Psoas muscle (tissue), 8 donors: ENCODE measurements at places on chromosomes 2 and 18. TPM values are rescaled to one million over a fixed set of nuclear protein-coding genes. Genes with fewer than 3 reads are reported as not detected.

Gene GALNT3
- total RNA-seq, result 0.69 TPM

DNA sequence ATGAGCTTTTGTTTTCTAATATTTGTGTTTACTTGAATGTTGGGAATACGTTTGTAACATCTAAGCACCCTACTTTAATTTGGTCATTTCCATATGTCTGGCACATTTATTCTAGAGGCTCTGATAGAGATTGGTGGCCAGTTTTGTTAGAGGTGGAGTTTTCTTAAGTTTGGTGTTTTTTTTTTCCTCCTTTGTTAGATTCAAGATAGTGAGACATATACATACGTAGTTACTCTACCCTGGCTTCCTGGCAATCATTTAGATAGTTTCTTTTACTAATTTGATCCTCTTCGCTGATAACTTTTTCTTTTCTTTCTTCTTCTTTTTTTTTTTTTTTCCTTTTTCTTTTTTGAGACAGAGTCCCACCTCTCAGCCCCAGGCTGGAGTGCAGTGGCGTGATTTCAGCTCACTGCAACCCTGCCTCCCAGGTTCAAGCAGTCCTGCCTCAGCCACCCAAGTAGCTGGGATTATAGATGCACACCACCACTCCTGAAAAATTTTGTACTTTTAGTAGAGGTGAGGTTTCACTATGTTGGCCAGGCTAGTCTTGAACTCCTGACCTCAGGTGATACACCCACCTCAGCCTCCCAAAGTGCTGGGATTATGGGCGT lies 26.6 kb downstream of the SMCHD1 start:
- H3K36me3 ChIP-seq, result no peaks in the 10 kb centered on the region
- no peak overlapping the region for H3K4me3 ChIP-seq
- DNase-seq, result no peak
- H3K27me3 ChIP-seq, result no peaks in the 10 kb centered on the region
- no peak overlapping the region for H3K27ac ChIP-seq

DNA sequence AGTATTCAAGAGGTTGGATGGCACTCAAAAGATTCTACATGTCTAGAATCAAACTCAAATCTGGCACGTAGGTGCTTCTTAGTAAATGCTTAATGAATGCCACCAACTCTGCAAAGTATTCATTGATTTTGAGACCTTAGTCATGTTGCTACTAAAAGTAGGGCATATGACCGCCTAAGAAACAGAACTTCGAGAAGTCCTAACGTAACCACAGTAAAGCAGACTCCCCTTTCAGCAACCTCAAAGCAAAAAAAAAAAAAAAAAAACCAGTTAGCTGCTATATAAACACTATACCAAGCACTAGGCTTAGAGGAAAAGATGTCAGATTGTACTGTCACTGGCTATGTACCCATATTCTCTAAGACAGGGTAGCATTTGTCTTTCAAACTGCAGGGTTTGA lies 33.9 kb downstream of the PTCD3 start:
- peaks cover 100% of the 10 kb centered on the region for H3K36me3 ChIP-seq
- no peak for DNase-seq
- no peaks in the 10 kb centered on the region for H3K4me1 ChIP-seq
- H3K27me3 ChIP-seq, result no peaks in the 10 kb centered on the region
- H3K27ac ChIP-seq, result peak overlapping the region; percentile 2

Gene HSBP1L1
- 2.5 TPM for total RNA-seq

DNA sequence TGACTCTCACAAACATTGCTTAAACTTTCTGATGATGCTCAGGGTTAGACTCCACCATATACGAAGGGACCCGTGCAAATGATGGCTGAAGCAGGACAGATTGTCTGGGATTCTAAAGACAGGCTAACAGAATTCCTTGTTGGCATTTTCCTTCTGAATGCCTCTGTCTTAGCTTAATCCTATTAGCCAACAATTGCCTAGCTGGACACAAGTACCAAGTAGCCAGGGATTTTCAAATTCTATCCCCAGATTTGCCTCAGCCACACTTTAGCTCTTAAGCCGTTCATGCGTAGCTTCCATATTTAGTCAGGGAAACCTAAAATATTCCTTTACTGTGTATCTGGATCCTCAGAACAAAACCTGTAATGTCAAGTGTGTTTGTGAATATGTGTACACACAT lies 40.0 kb downstream of the COL4A3 start:
- no peak for DNase-seq
- H3K4me3 ChIP-seq, result no peak overlapping the region
- H3K27ac ChIP-seq, result no peak overlapping the region
- H3K27me3 ChIP-seq, result no peaks in the 10 kb centered on the region
- no peaks in the 10 kb centered on the region for H3K36me3 ChIP-seq

Gene MEMO1
- total RNA-seq, result 64.3 TPM

DNA sequence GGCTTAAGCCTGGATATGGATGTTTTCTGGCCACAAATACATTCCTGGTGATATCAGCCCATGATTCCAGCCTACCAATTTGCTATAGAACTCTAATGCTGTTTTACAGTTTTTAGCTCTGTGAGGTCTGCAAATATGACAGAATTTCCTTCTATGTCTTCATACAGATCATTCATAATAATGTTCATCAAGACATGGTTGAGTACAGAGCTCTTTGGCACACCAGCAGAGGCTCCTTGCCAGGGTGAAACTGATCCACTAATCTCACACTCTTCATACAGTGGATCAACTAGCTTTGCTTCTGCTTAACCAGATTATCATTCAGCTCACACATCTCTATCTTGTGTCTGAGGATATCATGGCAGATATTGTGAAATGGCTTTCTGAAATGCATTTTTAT lies 672.1 kb downstream of the STK39 start:
- H3K36me3 ChIP-seq, result no peaks in the 10 kb centered on the region
- no peaks in the 10 kb centered on the region for H3K27me3 ChIP-seq
- no peaks in the 10 kb centered on the region for H3K4me1 ChIP-seq

Gene RND3
- total RNA-seq, result 21.0 TPM

DNA sequence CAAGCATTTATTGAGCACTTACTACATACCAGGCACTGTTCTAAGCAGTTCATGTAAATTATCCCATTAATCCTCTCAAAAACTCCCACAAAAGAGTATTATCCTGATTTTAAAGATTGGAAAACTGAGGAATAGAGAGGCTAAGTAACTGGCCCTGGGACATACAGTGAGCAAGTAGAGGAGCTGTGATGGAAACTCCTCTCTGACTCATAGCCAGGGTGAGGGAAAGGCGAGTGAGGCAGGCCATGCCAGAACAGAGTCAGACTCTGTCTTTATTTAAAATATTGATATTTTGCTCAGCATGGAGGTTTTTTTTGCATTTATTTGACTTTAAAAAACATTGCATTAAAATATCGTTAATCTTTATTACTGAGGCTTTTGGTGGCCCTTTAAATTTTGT lies 208.0 kb downstream of the LOXHD1 start:
- H3K4me1 ChIP-seq, result no peaks in the 10 kb centered on the region
- H3K4me3 ChIP-seq, result no peak overlapping the region
- H3K27ac ChIP-seq, result no peak overlapping the region
- no peak for DNase-seq
- H3K27me3 ChIP-seq, result no peaks in the 10 kb centered on the region
- H3K36me3 ChIP-seq, result peaks cover 4% of the 10 kb centered on the region

DNA sequence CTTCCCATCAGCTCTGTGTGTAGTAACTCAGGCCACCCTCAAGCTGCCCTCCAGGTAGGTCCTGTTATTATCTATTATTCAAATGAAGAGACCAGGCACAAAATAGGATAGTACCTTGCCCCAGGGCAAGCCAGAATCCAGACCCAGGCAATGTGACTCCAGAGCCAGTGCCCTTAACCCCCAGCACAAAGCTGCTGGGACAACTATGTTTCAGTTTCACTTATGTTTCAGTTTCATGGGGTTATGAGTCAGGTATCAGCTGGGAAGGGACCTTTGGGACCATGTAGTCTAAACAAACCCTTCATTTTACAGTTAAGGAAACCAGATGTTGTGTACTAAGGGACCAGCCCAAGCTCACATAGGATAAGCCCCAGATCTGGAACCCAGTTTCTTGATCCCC lies 10.0 kb downstream of the HK2 start:
- peak overlapping the region; percentile 86 for H3K27ac ChIP-seq
- H3K27me3 ChIP-seq, result no peaks in the 10 kb centered on the region
- H3K36me3 ChIP-seq, result peaks cover 5% of the 10 kb centered on the region
- no peak for DNase-seq
- H3K4me3 ChIP-seq, result no peak overlapping the region

DNA sequence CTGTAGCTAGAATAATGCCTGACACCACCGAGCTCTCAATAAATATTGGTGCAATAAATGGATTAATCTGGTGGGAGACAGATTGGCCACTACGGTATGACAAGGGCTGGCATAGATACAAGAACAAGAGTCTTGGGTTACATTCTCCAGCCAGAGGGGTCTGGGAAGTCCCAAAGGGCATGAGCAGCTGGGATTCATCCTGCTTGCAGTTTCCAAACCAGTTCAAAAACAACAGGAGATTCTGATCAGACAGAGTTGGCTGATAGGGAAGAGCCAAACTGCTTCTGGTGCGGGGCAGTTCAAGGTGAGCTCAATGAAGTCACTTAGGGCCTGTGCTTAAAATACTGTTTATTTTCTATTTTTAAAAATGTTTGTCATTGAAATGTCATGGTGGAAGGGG lies 266.9 kb downstream of the TNS1 start:
- H3K4me1 ChIP-seq, result peaks cover 11% of the 10 kb centered on the region
- no peak overlapping the region for H3K4me3 ChIP-seq
- H3K27ac ChIP-seq, result no peak overlapping the region
- no peak for DNase-seq
- H3K36me3 ChIP-seq, result no peaks in the 10 kb centered on the region

Gene EPC2
- 21.4 TPM for total RNA-seq

DNA sequence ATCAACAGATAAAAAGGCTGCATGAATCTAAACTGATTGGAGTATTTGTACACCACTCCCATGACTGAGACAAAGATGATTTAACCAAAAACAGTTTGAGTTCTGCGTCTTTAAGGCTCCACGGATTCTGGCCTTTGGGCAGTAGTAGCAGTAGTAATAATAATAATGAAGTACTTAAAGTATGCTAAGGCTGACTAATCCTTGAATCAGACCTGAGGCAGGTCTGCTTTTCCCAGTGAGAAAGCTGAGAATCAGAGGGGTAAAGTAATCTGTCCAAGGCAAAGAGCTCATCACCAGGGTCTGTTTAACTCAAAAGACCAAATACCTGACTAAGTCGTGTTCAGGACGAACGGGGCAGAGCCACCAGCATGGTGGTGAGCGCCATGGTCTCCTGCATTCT lies 61.4 kb downstream of the ID2 start:
- no peak overlapping the region for H3K4me3 ChIP-seq
- DNase-seq, result no peak
- H3K27ac ChIP-seq, result no peak overlapping the region
- no peaks in the 10 kb centered on the region for H3K27me3 ChIP-seq
- H3K36me3 ChIP-seq, result peaks cover 3% of the 10 kb centered on the region

Gene ACADL
- 14.7 TPM for total RNA-seq

Gene REG3A
- not detected for total RNA-seq

GRCh38 chr2:207796585-207797350 lies 27.1 kb upstream of the FZD5 start:
- H3K36me3 ChIP-seq, result no peaks in the 10 kb centered on the region
- no peaks in the 10 kb centered on the region for H3K27me3 ChIP-seq
- H3K27ac ChIP-seq, result no peak overlapping the region
- no peaks in the 10 kb centered on the region for H3K4me1 ChIP-seq
- peak; percentile 50 for DNase-seq
